ENCODE measurements at places on chromosomes 11 and 22.

- no peak for DNase-seq
Measured at GRCh38 chr22:50723991-50724390, 14.0 kb upstream of the ACR start.

DNA sequence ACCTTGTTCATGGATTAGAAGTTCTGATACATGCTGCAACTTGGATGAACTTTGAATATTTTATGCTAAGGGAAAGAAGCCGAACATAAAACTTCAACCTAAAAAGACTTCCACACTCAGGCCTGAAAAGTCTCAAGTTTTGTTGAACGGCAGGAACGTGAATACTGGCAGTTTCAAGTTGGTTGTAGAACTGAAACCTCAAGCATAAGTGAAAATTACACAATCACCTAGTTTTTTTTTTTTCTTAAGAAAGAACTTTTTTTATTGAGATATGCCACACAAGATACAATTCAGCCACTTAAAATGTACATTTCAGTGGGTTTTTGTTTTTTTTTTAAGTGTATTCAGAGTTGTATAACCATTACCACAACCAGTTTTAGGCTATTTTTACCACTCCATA lies 50.8 kb upstream of the ADORA2A start:
- DNase-seq, result no peak

DNA sequence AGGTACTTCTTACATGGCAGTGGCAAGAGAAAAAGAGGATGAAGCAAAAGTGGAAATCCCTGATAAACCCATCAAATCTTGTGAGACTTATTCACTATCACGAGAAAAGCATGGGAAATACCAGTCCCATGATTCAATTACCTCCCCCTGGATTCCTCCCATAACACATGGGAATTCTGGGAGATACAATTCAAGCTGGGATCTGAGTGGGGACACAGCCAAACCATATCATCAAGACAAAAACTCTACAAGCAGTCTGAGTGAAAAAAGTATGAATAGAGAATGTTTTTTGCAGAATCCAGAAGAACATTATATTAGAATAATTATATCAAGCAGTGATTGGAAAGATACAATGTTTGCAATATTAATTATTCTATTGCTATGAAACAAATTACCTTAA lies 893.7 kb downstream of the FAM181B start:
- no peak for DNase-seq

DNA sequence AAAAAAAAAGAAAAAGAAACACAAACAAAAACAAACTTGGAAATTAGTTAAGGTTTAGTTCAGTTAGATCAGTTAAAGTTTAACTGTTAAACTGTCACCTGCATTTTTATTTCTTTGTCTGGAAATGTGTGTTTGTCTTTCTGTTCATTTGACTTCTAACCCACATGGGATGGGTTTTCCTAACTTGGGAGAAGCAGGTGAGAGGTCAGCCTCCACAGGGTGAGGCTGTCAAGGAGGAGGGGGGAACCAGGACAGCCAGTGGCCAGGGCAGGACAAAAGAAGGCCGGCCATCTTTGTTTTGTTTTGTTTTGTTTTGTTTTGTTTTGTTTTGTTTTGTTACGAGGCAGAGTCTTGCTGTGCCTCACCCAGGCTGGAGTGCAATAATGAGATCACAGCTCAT lies 13.4 kb upstream of the GCAT start:
- no peak for DNase-seq

- no peak for DNase-seq
Measured at GRCh38 chr11:115664313-115664712, 160.1 kb upstream of the CADM1 start.

DNA sequence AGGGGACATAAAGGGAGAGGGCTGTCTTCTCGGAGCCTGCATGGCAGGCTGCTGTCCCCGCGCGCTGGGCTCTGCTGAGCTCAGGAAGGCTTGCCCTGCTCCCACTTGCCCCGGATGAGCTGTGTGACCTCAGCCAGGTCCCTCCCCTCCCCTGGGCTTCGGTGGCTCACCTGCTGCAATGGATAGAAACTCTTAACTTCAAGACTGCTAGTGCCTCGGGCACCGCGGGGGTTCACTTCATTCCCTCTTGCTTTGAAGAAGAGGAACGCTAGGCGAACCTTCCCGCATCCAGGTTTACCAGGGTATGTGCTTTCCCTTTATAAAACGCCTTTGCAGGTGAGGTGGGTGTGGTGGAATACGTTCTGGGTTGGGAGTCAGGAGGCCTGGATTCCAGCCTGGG lies 115.0 kb downstream of the PHF21B start:
- no peak for DNase-seq

GRCh38 chr11:111361874-111362273 lies 17.2 kb downstream of the POU2AF1 start:
- no peak for DNase-seq

DNA sequence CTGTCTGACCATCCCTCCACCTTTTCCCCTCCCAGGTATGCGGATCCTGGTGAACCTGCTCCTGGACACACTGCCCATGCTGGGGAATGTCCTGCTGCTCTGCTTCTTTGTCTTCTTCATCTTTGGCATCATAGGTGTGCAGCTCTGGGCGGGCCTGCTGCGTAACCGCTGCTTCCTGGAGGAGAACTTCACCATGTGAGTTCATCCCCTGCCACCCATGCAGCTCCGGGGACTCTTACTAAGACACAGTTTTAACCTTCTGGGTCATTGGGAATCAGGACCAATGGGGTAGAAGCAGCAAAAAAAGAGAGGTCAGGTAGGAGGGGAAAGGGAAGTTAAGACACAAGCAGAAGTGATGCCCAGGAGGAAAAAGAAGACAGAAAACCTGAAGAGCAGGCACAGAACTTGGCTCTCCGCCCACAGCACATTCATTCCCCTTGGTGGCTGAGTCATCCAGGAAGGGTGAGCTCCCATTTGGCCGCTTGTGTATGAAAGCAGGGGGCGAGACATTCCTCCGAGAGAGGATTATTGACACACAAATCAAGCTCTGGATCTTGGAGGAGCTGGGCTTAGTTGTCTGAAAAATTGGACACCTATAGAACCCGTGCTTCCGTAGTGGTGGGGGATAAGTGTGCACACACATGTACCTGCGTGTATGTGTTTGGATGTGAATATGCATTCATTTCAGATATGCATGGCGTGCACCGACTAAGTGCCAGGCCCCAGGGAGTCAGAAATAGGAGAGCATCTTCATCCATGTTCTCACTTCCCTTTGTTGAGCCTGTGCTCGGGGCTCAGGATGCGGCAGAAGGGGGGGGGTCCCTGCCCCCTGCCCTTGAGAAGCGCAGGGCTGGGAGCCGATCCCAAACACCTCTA lies 64.2 kb downstream of the CACNA1I start:
- no peak for DNase-seq

DNA sequence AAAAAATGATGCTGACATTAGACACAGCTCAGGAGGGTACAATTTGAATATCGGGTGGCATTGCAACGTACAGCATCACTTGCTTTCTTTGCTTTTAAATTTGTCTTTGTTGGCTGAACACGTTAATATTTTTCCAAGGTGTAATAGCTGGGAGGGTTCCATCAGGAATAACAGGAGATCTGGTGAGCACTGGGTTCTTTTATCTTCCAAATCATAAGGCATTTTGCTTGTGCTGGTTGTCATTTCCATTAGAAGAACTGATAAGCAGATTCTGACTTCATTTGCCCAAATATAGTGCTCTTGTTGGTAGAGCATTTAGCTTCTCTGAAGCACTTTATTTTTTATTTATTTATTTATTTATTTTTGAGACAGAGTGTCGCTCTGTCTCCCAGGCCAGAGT lies 48.9 kb downstream of the LMO2 start:
- DNase-seq, result no peak

DNA sequence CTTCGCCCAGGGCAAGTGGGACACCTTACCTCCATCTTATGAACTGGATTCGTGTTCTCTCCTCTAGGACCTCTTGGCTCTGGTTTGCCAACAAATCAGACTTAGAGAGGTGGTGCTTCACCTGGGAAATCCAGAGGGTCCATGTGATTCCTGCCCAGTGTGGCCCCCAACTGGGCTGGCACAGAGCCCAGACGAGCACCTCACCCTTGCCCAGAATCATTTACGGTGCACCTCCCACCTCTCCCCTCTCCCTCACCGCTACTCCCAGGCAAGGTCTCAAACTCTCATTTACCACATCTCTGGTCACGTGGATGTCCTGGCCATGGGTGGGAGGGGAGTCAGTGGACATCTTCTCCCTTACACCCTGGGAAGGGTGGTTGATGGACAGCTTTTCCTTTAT lies 1.1 kb downstream of the SPATA19 start:
- DNase-seq, result no peak

- DNase-seq, result no peak
Measured at GRCh38 chr11:45945397-45945999, 23.0 kb downstream of the LARGE2 start.

- DNase-seq, result peak; percentile 78
Measured at GRCh38 chr11:61701242-61701886, 21.2 kb downstream of the DAGLA start.

DNA sequence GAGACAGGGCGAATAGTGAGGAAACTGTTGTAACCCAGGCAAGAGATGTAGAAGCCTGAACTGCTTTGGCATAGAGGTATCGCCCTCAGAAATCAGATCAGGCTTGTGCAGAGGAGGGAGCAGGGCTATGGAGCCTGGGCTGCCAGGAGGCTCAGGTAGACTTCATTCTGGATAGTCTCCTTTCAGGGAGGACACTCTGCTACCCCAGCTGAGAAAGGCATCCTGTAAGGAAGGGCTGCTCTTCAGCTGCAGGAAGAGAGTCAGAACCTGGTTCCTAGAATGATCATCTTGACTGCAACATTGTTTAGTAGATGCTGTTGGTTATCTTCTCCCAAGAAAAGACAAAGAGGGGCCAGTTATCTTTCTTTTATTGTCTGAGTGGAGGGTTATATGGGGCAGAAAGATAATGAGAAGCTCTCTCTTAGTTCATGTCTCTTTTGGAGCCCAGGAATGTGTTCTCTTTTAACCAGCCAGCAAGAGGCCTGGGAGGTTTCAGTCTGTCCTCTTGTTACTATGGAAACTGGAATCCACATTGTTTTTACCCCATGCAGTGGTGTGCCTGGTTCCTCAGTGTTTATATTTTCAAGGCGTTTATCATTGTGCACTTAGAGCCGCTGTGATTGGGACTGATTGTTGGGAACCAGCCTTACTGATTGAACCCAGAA lies 95.7 kb downstream of the STIM1 start:
- DNase-seq, result no peak

DNA sequence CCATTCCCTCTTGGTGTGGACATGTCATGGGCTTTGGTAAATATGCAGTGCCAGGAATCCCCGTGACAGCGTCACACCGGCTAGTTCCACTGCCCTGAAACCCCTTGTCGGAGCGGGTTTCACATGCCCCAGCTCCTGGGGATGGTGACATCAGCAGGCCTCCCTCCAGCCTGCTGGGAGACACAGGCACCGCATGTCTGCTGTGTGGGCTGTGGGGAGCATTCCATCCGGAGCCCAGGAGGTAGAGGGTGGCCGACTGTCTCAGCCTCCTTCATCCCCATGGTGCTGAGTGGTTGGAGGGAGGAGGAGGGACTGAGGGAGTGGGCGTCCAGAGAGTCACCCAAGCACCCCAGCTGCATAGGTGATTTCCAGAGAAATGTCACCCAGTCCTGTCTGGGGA lies 1161.1 kb downstream of the BRD1 start:
- DNase-seq, result no peak

DNA sequence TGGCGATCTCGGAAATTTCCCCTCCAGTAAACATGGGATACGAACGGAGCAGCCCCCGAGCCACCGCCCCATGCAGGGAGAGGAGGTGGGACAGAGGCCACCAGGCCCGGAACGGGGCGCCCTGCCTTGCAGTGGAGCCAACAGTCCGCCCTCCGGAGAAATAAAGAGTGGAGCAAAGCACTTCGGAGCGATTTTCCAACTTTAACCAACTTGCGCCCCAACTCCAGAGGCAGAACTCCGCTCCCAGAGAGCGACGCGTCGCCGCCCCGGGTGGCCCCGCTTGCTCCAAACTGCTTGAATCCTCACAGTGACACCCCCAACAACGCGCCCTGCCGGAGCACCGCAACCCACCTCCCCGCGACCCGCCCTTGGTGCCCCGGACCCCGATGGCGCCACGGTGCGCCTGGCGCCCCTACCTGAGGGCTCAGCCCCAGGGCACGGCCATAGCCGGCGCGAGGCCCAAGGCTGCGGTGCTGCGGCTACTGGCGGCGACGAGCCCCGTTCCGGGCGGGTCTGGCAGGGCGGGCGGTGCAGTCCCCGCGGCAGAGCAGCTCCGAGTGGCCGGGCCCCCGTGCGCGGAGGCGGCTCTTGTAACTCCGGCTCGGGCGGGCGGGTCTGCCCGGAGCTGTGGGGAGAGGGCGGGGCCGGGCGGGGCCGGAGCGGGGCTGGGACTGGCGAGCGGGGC lies at the start of gene AHNAK:
AHNAK (minus strand) TSS at position 563 of the 685 bp plus-strand sequence. CDS start 10,708 bp downstream, outside the sequence.
- peak; percentile 13 for DNase-seq

DNA sequence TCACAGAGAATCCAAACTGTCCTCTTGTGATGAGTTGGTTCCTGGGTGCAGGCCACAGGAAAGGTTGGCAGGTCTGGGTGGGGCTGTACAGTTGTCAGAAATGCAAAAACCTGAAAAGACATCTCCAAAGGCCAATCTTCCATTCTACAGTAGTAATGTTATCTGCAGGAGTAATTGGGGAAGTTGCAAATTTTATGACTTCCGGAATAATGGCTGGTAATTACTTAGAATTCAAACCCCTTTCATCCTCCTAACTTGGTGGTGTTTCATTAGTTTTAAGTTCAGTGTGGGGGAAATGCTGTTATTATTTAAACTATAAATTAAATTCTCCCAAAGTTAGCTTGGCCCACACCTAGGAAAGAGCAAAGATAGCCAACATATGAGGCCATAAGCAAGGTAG lies 64.7 kb upstream of the FAT3 start:
- no peak for DNase-seq

DNA sequence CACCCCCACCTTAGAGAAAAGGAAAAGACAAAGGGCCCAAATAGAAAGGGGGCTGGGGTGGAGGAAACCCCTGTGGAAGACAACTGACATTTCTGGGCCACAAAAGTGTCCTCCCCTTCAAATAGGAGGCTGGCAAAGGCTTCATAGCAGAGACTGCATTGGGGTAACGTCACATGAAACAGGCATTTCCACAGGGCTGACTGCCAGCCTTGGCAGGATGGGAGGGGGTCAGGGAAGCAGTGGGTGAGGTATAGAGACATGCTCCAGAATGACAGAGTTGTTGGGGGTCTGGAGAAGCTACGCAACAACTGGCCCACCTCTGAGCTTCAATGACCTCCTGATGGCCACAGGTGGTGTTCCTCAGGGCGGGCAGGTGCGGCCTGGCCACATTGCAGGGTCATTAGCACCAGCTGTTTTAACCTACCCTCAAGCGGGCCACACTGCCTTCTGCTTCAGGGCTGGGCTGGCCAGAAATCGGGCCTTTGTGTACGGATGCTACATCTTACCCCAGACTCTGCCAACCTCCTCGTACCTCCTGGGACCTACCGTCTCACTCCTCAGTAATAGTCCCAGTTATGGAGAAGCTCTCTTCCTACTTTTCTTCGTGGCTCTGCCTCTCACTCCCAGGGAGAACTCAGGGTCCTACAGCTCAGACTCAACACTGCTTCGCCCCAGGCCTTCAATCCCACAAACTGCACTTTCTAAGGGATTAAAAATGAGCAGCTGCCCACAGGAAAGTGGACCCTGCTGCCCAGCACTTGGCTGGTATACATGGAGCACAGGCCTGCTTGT lies 160.0 kb upstream of the NCAM1 start:
- no peak for DNase-seq

All from NCI-H510A treated with DMSO at 0.1 percent for 48 hours (cell line).